Glomerular endothelial cell (primary cell): ENCODE measurements at places on chromosomes 1 and 21. TPM values are rescaled to one million over a fixed set of nuclear protein-coding genes. Genes with fewer than 3 reads are reported as not detected.

DNA sequence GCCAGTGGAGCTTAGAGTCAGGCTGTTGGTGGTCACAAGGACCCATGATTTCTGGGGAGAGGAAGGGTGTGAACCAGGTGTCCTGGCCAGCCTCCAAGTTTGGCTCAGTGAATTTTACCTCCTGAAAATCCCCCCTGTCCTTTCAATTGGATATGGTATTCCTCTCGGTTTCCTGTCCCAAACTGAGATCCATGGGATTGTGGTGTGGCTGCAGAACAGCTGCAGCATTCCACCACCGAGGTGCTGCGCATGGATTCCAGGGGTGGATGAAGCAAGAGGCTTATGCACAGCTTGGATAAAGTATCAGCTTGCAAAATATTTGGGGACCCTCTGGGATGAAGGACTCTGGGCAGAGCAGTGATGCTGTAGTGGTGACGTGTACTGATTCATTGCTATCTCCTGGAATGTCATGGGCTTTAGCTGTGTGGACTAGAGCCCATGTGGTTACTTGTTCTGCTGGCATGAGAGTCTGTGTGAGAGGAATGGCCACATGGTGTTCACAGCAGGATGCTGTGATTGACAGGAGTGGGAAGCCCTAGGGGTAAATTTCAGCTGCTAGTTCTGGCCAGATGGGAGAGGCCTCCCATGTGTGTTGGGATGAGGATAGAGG lies 148.7 kb upstream of the SPAG17 start:
- no peak for DNase-seq

DNA sequence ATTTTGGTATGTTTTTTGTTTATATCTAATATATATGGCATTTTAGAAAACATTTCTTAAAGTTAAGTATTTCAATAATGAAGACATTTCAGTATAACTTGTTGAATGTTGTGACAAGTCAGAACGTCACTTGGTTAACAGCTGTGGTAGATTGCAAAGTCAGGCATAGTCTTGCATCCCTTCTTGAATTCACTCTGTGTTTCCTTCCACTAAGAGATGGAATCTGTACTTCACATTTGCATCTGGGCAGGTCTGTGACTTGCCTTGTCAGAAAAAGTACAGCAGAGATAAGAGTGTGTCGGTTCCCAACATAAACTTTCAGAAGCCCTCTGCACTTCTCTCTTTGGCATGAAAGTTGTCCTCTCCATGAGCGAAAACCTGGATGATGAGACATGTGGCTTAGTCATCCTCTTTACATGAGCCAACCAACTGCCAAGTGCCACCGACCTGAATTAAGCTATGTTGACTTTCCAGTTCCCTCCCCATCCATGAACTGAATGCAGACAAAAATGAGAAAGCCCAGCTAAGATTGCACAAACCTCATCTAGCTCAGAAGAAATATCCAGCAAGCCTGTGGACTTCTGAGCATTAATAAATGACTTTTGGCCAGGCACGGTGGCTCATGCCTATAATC lies 1730.2 kb downstream of the MRPL39 start:
- DNase-seq: no peak

- no peak for DNase-seq
Measured at GRCh38 chr1:204073837-204074273, 940 bp downstream of the SOX13 start.

- DNase-seq: no peak
Measured at GRCh38 chr1:67575861-67576260, 109.1 kb upstream of the GADD45A start.

GRCh38 chr1:59156526-59157199 lies 140.2 kb upstream of the FGGY start:
- DNase-seq: no peak

DNA sequence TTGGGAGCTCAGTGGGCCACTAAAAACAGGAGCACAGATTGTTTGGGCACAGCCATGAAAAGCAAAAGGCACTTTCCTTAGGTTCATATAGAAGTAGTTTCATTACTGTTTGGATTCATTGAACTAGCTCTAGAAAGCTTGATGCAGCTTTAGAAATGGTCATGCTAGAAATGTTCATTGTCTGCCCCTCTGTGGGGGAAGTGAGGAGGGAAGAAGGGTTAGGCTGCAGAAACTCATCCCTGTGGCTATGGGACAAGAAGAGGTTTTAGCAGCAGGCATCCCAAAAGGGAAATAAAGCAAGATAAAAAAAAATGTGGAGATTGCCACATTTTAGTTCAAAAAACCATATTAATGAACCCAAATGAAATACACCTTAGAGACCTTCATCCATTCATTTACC lies 359.6 kb upstream of the PTBP2 start:
- DNase-seq: no peak

DNA sequence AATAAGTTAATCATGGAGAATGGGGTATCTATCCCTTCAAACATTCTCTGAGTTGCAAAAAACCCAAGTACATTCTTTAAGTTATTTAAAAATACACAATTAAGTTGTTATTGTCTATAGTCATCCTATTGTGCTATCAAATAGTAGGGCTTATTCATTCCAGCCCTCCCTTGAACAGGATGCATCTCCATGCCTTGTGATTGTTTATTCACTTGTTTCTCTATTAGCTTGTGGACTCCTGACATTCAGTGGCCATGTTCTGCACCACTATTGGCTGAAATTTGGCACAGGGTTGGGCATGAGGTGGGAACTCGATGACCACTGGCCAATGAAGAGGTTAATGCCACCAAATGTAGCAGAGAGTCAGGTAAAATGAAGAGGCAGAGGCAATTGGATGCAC lies 272.8 kb downstream of the TNR start:
- DNase-seq: no peak

AIRE gene
- total RNA-seq: not detected in 2 replicates

DNA sequence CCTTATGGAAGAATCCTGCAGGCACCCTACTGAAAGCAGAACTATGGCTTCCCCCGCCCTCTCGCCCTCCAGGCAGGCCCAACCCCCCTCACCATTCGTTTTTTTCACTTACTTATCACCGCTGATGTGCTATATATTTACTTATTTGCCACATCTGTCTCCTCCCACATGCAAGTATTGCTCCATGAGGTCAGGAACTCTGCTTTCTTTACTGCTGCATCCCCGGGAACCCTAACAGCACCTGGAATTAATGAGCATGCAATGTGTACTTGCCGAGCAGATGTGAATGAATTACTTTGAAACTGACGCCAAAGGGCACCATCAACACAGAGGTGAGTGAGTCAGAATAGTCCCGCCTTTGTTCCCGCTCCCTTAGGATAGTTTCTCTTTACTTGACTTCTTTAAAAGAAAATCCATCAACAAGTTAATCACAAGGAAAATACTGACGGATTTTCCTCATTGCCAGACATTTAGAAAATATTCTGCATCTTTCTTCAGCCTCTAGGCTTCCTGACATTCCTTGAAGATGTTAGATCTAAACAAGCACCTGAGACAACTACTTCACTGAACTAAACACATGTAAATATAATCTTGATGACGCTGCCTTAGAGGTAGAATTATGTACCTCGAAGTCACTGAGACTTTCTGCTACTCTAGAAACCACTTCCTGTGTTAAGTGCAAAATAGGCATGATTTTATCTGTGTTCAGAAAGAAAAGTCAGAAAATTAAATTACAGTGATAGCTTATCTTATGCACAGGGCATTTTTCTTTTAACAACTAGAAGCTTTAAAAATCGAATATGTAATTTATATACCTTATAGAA lies 17.5 kb upstream of the RAB4A start:
- DNase-seq: no peak

- DNase-seq: no peak
Measured at GRCh38 chr1:217274416-217274815, 356.5 kb downstream of the GPATCH2 start.

- no peak for DNase-seq
Measured at GRCh38 chr1:185349556-185349955, 32.5 kb upstream of the IVNS1ABP start.

ANGPTL3 gene
- not detected in 2 replicates for total RNA-seq

DNA sequence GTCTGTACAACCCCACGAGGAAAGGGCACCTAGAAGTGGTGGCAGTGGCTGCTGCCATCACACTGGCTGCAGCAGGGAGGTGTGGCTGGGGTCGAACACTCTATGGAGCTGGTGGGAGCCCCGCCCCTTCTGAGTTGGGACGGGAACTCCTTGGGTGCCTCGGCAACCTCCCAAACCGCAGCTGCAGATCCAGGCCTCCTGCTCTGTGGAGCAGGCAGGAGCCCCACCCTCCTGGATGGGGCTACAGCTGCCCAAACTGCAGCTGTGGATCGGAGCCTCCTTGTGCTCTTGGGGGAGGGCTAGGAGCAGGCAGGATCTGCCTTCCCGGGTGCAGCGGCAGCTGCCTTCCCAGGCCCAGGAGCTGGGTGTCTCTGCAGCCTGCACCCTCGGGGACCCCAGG lies 38.9 kb upstream of the TARDBP start:
- no peak for DNase-seq

DNA sequence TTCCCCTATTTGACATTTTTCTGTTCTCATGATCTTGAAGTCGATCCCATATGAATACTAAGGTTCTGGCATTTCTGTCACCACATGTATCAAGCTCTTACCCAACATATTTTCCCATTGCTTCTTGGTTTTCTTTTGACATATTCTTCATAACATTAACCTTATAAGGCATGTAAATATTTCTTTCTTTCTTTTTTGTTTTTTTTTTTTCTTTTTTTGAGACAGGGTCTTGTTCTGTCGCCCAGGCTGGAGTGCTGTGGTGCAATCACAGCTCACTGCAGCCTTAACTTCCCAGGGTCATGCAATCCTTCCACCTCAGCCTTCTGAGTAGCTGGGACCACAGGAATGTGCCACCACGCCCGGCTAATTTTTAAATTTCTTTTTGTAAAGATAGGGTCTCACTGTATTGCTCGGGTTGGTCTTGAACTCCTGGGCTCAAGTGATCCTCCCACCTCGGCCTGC lies 33.1 kb upstream of the ERRFI1 start:
- DNase-seq: no peak
